ENCODE measurements at places on chromosomes 2 and 18.

DNA sequence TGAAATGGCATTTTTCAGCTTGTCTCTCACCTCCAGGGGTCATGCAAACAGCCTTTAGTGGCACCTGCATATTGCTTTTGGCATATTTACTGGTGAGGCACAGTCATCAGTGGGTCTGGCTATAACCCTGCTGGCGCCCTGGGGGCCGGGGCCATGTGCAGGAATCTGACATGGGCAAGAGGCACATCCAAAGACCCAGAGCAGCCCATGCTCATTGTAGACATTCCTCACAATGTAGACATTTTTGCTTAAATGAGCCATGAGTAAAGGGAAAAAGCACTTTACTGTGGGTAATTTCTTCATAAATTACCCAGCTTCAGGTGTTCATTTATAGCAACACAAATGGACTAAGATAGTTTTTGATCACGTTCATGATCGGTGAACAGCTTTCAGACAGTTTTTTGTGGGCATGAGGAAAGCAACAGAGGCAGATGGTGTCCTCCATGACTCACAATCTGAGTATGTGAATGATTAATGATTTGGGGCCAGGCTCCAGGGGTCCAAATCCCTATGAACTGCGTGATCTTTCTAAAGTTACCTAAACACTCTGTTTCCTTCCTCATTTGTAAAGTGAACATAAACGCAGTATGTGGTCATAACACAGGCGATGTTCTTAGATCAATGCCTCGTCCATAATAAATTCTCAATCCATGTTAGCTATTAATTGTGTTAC, 85.8 kb downstream of the LIPG start:
- DNase-seq, result no peak

GRCh38 chr2:106012591-106013347, 181.3 kb downstream of the UXS1 start:
- no peak for DNase-seq

DNA sequence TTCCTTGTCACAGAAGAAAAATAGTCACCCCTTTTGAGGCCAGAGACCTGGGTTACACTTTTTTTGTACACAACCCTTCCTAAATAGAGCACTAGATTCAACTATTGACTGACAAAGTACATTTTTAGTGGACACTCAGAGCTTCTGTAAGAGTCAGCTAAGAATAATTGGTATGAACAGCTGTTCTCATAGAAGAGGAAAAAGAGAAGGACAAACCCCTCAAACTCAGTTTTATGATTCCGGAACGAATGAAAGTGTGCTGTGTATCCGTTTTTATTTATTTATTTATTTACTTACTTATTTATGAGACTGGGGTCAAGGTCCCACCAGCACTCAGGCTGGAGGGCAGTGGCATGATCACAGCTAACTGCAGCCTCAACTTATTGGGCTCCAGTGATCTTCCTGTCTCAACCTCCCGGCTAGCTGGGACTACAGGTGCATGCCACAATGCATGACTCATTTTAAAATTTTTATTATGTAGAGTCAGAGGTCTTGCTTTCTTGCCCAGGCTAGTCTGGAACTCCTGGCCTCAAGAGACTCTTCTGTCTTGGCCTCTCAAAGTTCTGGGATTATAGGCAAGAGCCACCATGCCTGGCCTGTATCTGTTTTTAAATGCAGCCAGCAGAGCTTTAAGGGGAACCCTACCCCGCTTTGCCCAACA, 36.0 kb upstream of the FZD5 start:
- DNase-seq, result no peak

GRCh38 chr2:221850076-221850475, 278.0 kb upstream of the EPHA4 start:
- DNase-seq, result no peak

DNA sequence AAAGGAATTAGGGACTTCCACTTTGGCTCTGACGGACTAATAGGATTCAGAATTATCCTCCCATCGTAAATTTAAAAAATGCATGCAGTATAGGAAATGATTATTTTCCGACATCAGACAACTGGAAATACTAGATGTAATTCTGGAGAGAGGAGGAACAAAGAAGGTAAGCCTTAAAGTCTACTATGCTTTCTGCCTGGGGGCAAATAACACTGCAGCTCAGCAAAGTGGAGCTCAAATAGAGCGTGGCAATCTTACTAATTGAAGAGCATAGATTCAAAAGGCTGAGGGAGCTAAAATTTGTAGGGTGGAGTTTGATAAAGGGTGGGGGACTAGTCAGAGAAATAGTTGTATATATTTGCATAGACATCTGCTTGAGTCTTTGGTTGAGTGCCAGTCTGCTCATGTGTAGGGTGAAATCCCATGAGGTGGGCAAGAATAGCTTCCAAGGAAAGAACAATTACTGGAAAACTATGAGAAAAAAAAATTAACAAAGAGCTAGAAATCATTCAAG, 23.8 kb downstream of the COPS8 start:
- no peak for DNase-seq

DNA sequence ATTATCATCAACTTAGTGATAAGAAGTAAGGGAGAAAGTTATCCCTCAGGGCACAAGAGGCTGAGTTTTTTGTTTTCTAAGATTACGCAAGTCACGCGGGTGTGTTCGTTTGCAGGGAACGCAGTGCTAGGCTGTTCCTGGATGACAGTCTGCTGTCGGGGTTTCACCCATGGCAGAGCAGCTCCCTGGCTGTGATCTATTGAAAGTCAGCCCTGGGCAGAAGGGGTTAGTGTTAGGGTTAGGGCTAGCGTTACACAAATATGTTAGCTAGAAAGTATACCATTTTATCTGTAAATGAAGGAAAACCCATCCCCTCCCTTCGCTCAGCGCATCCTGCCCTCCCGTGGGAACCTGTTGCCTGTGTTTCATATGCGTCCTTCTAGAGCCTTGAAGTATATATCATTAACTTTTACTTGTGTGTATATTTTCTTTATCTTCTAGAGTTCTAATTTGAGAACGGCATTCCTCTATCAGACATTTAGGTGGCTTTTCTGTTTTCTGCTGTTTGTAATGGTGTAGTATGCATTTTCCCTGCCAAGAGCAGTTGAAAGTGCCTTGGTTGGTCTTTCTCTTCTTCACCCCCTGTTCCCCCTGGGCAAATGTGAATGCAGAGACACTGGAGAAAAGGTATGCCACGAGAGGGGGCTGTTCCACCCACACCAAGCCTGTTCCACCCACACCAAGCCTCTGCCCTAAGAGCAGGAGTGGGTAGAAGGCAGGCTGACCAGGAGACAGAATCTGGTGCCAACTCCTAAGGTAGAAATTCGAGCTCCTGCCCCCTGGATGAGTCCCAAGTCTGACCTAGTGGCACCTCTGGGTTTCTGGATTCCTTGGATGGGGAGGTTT, 47.0 kb downstream of the ARMC9 start:
- DNase-seq, result no peak

- peak; percentile 80 for DNase-seq
These were observed 158.2 kb downstream of the MGAT5 start for GRCh38 chr2:134411828-134412638.

DNA sequence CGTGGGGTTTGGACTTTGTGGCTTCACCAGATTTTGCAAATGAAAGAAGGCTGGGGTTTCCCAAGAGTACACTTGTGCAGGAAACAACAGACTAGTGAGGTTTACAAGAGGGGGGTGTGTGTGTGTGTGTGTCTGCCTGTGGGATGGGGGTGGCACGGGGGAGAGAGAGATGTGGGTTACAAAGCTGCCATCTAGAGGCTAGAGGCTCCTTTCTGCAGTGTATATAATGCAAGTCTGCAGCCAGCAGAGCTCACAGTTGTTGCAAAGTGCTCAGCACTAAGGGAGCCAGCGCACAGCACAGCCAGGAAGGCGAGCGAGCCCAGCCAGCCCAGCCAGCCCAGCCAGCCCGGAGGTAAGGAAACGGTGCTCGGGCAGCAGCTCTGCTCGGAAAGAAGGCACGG, at the start of gene ACKR3:
ACKR3 (plus strand) TSS at position 253 of the 401 bp plus-strand sequence. CDS start 10,641 bp downstream, outside the sequence.
- DNase-seq, result peak; percentile 70

DNA sequence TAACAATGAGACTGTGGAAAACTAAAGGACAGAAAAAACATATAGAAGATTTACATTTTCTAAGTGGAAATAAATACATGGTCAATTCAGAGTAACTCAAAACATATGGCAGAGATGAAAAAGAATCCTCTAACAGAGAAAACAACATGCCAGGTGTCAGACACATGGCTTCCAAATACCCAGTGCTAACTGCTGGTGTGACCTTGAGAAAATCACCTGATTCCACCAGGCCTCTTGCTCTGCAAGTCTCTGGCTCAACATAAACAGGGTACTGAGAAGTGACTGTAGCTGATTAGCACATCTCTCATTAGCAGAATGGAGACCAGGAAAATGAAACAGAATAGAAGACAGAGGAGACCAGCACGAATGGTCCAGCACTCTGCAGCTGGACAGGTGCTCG, 210.8 kb downstream of the HNMT start:
- DNase-seq, result no peak

Data from activated CD4-positive, alpha-beta T cell treated with anti-CD3 and anti-CD28 coated beads, Interleukin-2, amount 50 U/mL, for 16 hours (primary cell).